ENCODE measurements at places on chromosomes 2 and 18. TPM values are rescaled to one million over a fixed set of nuclear protein-coding genes. Genes with fewer than 3 reads are reported as not detected.

The CYS1 gene
- 13.5 TPM for total RNA-seq

DNA sequence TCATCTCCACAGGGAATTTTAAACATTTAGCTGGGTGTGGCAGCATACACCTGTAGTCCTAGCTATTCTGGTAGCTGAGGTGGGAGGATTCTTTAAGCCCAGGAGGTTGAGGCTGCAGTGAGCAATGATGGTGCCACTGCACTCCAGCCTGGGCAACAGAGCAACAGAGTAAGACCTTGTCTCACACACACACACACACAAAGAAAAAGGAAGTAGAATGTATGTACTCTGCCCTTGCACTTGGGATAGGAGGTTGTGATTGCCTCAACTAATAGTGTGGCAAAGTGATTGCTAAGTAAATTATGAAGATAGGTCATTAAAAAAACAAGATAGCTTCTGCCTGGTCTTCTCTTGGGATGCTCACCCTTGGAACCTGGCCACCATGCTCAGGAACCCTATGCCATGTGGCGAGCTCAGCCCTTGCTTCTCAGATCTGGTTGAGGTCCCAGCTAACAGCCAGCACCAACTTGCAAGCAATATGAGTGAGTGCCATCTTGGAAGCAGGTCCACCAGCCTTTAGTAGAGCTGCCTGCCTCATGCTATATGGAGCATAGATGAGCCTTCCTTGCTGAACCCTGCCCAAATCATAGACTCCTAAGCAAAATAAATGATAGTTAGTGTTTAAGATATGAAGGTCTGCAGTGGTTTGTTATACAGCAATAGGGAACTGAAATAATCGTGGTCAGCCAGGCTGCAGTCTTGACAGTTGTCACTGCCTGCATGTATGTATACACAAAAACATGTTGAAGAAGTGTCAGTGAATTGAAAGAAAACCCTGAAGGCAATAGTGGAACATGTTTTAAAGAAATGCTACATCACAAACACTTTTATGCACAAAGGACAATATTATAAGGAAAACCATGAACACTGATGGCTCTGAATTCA is 30.1 kb upstream of the PNO1 start:
- no peak overlapping the region for H3K27ac ChIP-seq
- DNase-seq: no peak
- no peaks in the 10 kb centered on the region for H3K27me3 ChIP-seq

The CXCR4 gene
- total RNA-seq: 39.5 TPM

The ALPP gene
- total RNA-seq: not detected

GRCh38 chr2:222955008-222955407 is 94.2 kb downstream of the ACSL3 start:
- no peaks in the 10 kb centered on the region for H3K27me3 ChIP-seq
- H3K27ac ChIP-seq: no peak overlapping the region
- H3K36me3 ChIP-seq: no peaks in the 10 kb centered on the region

The SLC5A7 gene
- total RNA-seq: 1.7 TPM

DNA sequence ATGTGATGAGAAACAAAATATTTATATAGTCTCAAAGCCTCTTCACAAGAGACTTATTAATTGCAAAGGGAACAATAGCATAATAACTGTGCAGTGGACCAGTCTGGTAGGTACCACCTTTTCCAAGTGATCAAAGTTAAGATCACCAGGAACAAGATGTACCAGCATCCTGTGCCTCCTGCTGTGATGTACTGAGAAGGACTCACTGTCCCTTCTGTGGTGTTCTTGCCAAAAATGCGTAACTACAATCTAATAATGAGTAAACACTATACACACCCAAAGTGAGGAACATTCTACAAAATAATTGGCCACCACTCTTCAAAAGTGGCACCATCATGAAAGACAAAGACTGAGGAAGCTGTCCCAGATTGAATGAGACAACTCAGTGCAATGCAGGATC is 14.5 kb downstream of the GNLY start:
- no peak overlapping the region for H3K27ac ChIP-seq
- peaks cover 5% of the 10 kb centered on the region for H3K4me1 ChIP-seq
- no peaks in the 10 kb centered on the region for H3K27me3 ChIP-seq
- no peaks in the 10 kb centered on the region for H3K36me3 ChIP-seq
- DNase-seq: no peak
- no peak overlapping the region for H3K4me3 ChIP-seq

All from vagina (tissue), 2 donors.